Mesothelial cell of epicardium (in vitro differentiated cells): ENCODE measurements at places on chromosomes 1 and 21.

DNA sequence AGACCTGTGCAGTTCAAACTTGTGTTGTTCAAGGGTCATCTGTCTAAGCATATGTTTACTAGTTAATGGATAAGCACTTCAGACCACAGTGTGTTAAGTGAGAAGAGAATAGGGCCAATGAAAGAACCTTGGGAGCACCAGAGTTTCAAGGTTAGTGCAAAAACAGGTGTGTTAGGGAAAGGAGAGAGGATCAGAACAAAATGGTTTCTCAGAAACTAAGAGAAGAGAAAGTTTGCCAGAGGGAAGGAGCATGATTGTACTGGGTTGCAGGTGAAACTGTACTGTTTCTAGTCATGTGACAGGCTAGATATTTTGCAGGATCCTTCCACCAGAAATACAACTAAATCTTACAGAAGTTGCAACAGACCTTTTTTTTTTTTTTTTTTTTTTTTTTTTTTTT, 23.3 kb downstream of the RPRD2 start:
- DNase-seq = no peak

GRCh38 chr1:89945852-89946476, 48.9 kb upstream of the ZNF326 start:
- no peak for DNase-seq

DNA sequence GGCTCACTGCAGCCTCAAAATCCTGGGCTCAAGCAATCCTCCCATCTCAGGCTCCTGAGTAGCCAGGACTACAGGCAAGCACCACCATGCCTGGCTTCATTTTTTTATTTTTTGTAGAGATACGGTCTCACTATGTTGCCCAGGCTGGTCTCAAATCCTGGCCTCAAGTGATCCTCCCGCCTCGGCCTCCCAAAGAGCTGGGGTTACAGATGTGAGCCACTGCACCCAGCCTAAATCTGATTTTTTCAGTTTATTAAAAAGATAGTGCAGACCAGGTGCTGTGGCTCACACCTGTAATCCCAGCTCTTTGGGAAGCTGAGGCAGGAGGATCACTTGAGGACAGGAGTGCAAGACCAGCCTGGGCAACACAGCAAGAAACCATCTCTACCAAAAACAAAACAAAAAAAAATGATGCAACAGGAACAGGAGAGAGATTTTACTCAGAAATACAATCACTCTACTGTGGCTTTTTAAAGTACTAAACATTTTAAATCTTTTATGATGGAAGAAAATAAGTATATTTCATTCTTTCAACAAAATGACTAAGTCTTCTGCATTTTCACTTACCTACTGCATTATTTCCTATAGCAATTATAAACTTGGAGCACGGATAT, 1.9 kb downstream of the PSMG1 start:
- DNase-seq = no peak

DNA sequence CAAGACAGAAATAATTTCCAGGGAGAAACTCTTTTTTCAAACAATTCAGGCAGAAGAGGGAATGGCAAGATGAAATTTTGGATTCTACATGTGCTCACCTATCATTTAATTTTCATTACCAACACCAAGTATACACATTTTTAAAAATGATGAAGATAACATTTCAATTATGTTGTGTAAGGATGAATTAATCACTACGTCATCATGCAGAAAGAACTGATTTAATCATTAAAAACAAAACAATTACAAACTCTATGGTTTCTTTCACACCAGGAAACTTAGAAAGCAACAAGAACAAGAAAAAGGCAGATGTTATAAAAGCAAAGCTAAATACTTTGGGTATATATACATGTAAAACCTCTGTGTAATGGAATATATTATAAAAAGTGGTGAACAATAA, 668.5 kb downstream of the NCAM2 start:
- DNase-seq = no peak

DNA sequence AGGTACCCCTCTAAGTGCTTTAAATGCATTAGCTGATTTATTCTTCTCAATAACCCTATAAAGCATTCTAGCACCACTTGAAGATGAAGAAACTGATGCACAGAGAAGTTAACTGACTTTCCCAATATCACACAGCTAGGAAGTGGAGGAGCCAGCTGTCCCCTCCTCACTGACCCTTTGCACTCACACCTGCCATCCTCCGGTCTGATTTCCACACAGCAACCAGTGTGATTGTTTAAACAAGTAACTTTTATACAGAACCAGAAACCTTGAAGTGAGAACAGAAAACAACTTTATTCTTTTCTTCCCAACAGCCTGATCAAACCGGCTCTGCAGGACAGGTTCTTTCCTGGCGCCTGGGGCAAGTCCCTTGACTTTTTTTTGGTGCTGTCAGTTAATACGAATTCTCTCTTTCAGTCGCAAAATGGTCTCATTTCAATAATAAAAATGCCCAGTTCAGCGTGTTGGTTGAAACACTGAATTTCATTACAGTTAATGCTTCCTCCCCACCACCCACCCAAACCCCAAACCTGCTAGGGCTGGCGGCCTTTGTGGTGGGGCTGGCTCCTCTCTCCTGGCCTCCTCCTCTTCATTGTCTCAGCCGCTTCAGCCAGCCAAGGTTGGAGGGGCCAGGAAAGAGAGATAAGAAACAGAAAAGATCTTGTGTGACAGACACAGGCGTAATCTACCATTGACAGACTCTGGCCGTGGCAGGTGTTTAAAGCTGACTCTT, 26.4 kb upstream of the EEIG2 start:
- no peak for DNase-seq

DNA sequence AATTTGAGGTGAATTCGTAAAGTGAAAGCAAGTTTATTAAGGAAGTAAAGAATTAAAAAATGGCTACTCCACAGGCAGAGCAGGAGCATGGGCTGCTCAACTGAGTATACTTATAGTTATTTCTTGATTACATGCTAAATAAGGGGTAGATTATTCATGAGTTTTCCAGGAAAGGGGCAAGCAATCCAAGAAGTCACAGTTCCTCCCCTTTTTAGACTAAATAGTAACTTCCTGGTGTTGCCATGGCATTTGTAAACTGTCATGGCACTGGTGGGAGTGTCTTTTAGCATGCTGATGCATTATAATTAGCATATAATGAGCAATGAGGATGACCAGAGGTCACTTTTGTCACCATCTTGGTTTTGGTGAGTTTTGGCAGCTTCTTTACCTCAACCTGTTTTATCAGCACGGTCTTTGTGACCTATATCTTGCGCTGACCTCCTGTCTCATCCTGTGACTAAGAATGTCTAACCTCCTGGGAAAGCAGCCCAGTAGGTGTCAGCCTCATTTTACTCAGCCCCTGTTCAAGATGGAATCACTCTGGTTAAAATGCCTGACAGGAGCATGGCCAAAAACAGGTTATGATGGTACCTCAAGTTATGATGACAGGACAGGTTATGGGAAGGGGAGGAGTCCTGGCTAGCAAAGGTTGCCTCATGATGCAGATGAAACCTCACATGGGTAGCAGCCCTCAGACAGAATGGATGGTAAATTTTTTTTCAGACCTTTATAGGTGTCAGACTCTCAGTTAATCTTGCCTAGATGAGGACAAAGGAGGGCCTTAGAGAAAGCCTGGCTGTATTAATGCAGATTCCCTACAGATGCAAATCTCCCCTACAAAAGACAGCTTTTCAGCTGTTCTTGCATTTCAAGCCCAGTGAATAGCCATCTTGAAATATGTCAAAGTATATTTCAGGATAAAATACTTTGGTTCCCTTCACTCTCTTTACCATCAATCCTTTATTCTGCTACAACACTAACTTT, 49.7 kb downstream of the SIPA1L2 start:
- no peak for DNase-seq

GRCh38 chr1:81679942-81680341, 120.8 kb upstream of the ADGRL2 start:
- DNase-seq = no peak

GRCh38 chr21:29704719-29705118, 235.1 kb downstream of the GRIK1 start:
- no peak for DNase-seq

DNA sequence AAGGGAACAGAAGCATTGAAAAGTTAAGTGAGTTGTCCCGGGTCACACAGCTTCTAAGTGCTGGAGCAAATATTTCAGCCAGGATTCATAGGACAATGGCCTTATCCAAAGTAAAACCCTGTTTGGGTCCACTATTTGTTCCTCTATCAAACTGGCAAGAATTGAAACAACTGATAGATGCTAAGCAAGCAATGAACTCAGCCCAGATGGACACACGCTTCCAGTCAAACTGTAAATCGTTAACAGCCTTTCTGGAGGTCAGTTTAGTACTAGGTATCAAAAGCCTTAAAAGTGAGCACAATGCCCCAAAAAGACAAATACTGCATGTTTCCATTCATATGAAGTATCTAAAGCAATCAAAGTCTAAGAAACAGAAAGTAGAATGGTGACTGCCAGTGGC, 779 bp upstream of the SVBP start:
- DNase-seq = no peak

GRCh38 chr1:161115132-161115711, 2.6 kb downstream of the PFDN2 start:
- DNase-seq = no peak
